ENCODE measurements at places on chromosomes 2 and 18. TPM values are rescaled to one million over a fixed set of nuclear protein-coding genes. Genes with fewer than 3 reads are reported as not detected.

DNA sequence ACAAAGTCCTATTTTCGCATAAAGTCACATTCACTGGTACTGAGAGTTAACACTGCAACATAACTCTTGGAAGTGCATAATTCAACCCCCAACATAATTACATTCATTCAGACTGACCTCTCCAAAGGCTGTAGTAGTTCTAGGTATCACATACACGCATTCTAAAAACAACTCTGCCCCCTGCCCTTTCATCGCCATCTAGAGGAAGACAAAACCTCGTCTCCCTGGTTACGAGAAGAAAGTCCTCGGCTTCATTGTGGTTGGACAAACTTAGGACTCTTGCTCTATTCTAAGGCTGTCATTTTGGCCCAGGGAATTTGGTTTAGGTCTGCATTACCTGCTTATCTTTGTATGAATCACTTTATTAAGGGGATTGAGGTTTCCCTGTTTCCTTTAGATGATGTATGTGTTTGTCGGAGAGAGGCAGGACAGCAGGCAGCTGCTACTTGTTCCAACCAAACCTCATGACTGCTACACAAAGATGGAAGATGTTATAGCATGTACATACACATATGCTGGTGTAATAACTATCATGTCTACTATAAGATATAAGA lies 215.4 kb upstream of the NRXN1 start:
- DNase-seq: no peak
- H3K27ac ChIP-seq: no peak overlapping the region
- H3K36me3 ChIP-seq: no peaks in the 10 kb centered on the region
- H3K27me3 ChIP-seq: no peaks in the 10 kb centered on the region
- no peak overlapping the region for H3K4me3 ChIP-seq

Gene G6PC2
- total RNA-seq: not detected

Gene EIF2AK3
- total RNA-seq: 129 TPM

DNA sequence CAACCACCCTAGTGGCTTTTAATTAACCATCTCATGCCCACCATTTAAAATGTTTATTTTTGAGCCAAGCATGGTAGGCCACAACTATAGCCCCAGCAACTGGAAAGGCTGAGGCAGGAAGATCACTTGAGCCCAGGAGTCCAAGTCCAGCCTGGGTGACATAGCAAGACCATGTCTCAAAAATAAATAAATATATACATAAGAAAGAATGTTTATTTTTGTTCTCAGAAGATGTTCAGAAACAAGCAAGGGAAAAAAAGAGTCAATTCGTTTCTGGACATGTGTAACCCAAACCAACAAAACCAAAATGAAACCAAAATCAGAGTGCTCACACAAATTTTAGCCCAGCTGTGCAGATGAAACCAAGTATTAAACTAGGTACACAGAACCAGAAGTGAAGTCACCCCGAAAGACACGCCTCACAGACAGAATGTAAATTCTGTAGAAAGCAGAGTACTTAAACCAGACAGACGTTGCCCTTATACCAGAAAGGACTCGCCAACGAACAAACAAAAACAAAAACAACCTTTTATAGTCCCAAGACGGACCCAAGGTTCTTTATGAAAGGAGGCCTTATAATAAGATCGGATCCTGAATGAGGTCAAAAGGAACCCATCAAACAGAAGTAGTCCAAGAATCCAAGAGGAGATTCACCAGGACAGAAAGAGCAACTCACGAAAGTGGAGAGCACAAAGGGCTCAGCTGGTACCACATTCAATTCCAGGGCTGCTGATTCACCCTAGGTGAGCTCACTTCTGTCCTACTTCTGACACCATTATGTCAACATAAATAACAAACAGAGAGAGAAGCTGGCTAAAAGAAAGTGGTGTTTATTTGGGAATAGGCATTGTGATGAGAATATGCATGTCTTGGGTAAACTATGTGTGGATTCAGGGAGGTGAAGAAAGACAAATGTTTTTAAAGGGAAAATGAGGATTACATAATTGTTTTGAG lies 31.8 kb upstream of the MTCL1 start:
- no peaks in the 10 kb centered on the region for H3K27me3 ChIP-seq
- H3K27ac ChIP-seq: peak overlapping the region; percentile 8
- peaks cover 8% of the 10 kb centered on the region for H3K4me1 ChIP-seq
- no peak for DNase-seq
